ENCODE measurements at places on chromosomes 1 and 21. TPM values are rescaled to one million over a fixed set of nuclear protein-coding genes. Genes with fewer than 3 reads are reported as not detected.
A peak's percentile ranks its signal among the peaks of the same experiment; 100 is the strongest.

DNA sequence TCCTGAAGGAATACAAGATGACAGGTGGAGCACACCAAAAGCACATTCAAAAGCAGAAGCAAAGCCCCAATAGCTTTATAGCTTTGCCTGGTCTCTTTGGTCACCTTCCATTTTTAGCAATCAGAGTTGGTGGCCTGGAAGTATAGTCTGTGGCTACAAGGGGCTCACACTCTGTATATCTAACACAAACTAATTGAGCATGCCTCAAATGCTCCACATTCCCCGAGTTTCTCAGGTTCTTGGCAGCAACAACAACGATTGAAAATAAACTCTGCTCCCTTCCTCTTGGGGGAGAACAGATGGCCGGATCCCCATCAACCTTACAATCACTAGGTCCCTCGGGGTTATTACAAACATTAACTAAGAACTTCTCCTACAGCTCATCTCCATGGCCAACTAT, 24.9 kb upstream of the TADA1 start:
- no peak for DNase-seq

- DNase-seq = no peak
Observed at GRCh38 chr1:212158912-212159796, 123.6 kb downstream of the DTL start.

- no peak for DNase-seq
Observed at GRCh38 chr1:204192046-204192445, 4.2 kb downstream of the KISS1 start.

GRCh38 chr1:14598007-14598497, 433 bp upstream of the KAZN start:
- DNase-seq = no peak

The ACBD6 gene
- 52.8 TPM for total RNA-seq

The IFNLR1 gene
- total RNA-seq = not detected

The A3GALT2 gene
- not detected for total RNA-seq

- no peak for DNase-seq
Observed at GRCh38 chr1:164772635-164773034, 213.7 kb downstream of the PBX1 start.

The TLCD4 gene
- total RNA-seq = 0.51 TPM

GRCh38 chr1:6831366-6831765, 46.1 kb downstream of the CAMTA1 start:
- DNase-seq = no peak

- DNase-seq = no peak
Observed at GRCh38 chr1:58845942-58846341, 62.1 kb upstream of the JUN start.

- DNase-seq = no peak
Observed at GRCh38 chr1:3064296-3064850, 4.6 kb upstream of the PRDM16 start.

GRCh38 chr1:215018555-215018954, 64.0 kb upstream of the KCNK2 start:
- DNase-seq = no peak

DNA sequence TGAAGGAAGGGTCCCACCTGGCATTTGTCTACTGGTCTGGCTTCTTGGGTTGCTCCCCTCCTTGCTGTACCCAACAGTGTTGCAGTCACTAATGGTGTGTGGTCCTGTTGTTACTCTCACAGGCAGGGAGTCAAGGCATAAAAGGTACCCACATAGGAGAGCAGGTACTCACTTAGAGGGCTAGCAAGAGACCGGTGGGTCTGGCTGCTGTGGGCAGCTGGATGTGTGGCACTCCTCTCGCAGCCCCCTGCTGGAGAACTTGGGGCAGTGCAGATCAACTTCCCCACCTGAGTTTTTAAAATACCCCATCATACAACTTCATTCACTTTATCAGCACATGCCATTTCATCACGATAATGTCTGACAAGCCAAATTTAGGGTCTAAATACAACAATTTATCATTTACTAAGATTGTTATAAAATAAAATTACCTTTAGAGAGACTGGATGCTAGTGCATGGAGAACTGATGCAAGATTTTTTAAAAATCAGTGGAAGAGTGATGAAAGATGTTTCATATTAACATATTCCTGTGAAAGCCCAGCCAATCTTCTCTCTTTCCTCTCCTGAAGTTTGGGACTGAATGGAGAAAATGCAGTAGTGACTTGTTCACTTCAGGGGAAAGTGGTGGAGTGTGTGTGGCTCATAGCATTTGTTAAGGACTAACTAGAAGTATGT, 42.8 kb downstream of the ACP6 start:
- peak; percentile 48 for DNase-seq

- peak; percentile 57 for DNase-seq
Observed at GRCh38 chr1:83889707-83890106, 109.2 kb downstream of the TTLL7 start.

GRCh38 chr21:29072873-29073221, 601 bp downstream of the CCT8 start:
- DNase-seq = peak; percentile 54

- peak; percentile 87 for DNase-seq
Observed at GRCh38 chr1:65469889-65470340, 49.4 kb downstream of the LEPR start.

The RHBDL2 gene
- 1.4 TPM for total RNA-seq

The LCE1C gene
- total RNA-seq = not detected

DNA sequence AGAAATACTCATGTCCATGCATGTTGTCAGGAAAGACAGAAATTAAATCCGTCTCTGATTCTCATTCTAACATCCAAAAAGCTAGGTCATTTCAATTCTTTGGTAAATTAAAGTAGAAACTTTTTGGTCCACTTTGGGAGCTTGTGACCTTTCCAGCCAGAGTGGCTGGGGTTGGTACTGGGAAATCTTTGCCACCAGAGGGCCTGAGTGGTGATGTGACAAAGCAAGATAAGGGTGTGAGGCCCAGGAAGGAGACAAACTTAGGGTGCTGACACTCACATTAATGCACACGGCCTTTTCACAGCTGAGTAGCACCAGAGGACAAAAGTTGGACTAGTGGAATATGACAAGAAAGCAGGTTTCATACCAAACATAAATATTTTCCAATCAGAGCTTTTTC, 144.3 kb downstream of the DNM3 start:
- no peak for DNase-seq

- no peak for DNase-seq
Observed at GRCh38 chr1:6594977-6595740, 7.5 kb downstream of the KLHL21 start.

GRCh38 chr1:229869240-229869639, 197.8 kb upstream of the GALNT2 start:
- DNase-seq = no peak

DNA sequence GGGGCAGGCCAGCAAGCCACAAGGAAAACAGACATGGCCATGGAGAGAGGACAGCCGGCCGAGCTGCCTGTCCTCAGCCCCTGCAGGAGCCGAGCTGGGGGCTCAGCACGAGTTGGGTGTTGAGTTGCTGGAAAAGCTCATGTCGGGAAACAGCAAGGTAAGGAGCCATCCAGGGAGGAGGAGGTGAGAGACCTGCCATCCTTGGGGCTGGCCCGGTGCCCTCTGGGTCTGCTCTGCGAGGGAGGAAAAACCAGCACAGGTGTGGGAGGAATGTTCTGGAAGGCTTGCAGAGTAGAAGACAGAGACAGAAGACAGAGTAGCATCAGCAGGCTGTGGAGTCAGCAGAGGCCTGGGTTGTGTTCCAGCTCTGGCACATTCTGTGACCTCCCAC, 548.8 kb downstream of the PTPRU start:
- DNase-seq = no peak

The SDC3 gene
- 20.8 TPM for total RNA-seq

The LMX1A gene
- total RNA-seq = not detected

- no peak for DNase-seq
Observed at GRCh38 chr1:152946248-152946647, 758 bp upstream of the SPRR5 start.

The ATP6V0B gene
- total RNA-seq = 110 TPM

The GPR25 gene
- not detected for total RNA-seq

DNA sequence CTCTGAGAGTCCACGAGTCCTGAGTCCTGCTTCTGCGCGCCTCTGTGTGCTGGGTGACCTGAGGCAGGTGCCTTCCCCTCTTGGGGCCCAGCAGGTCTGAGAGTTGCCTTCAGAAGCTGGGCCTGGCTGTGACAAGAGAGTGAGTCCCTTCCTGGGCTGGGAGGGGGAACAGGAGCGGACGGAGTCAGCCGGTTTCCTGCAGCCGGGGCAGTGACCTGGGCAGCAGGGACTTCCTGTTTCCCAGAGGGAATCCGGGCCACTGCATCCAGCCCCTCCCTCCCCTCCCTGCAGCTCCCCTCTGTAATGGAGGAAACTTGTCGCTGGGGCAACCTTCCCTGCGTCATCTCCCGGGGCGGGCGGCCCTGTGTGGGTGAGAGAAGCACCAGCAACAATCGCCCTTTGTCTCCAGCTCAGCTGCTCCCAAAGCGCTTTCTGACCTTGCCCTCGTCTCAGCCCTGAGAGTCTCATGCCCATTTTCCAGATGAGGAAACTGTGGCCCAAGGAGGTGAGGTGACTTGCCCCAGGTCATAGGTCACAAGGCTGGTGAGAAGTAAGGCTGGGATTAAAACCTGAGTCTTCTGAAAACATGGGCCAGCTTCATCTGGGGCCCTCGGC, 61.1 kb downstream of the SDC3 start:
- DNase-seq = peak; percentile 81

The CACNA1S gene
- total RNA-seq = not detected

The OR2AK2 gene
- not detected for total RNA-seq

- DNase-seq = no peak
Observed at GRCh38 chr1:179550746-179551682, 24.7 kb downstream of the NPHS2 start.

DNA sequence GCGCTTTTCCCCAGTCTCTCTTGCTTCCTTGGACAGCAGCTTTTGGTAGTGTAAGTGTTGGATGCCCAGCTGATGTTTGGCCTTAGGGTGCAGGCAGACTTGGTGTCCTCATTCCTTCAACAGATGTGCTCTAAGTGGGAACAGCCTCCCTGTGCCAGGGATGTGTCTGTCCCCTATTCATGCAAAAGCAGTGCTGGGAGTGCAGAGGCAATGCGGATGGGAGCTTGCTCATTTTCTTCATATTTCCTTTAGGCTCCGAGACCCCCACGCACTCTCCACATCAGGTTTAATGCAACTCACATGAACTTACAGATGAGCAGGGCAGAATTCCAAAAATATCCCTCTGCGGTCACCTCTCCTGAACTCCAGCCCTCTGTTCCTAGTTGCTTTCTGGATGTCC, 96.1 kb downstream of the IER5 start:
- DNase-seq = no peak

The LCE1D gene
- total RNA-seq = not detected

The F5 gene
- total RNA-seq = not detected

Data from endothelial cell of umbilical vein (primary cell).